ENCODE measurements at places on chromosomes 11 and 22.

DNA sequence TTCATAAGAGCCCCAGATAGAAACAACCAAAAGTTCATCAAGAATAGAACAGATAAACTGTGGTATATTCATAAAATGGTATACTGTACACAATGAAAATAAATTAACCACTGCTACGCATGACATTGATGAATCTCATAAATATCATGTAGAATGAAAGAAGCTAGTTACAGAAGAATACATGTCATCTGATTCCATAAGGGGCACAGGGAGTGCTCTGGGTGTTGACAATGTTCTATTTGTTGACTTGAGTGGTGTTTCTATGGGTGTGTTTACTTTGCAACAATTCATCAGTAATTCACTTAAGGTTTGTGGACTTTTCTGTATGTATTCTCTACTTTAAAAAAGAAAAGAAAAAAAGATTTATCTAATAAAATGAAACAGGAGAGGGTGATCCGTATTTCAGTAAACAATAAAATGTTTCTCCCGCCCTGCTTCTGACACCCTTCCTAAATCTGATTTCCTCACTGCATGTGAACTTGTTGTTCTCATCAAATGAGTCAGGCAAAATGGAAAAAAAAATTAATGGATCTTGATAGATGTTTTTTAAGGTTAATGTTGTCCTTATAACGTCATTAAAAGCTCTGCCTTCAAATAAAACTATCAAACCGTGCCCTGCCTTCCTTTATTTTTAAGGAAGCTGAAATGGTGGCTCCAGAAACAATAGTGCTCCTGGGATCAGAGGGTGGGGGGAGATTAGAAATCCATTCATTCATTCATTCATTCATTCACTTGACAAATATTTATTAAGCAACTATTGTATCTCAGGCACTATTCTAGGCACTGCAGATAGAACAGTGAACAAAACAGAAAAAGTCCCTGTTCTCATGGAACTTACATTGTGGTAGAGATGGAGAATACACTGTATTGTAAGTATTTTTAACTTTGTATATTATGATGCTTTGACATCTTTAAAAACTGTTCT lies 77.2 kb upstream of the CD44 start:
- no peak for DNase-seq

GRCh38 chr11:69278091-69278867 lies 15.7 kb upstream of the MYEOV start:
- no peak for DNase-seq

- DNase-seq = no peak
Measured at GRCh38 chr11:102683277-102683676, 22.3 kb downstream of the MMP27 start.

GRCh38 chr22:42927966-42928365 lies 70.9 kb upstream of the ARFGAP3 start:
- DNase-seq = no peak

DNA sequence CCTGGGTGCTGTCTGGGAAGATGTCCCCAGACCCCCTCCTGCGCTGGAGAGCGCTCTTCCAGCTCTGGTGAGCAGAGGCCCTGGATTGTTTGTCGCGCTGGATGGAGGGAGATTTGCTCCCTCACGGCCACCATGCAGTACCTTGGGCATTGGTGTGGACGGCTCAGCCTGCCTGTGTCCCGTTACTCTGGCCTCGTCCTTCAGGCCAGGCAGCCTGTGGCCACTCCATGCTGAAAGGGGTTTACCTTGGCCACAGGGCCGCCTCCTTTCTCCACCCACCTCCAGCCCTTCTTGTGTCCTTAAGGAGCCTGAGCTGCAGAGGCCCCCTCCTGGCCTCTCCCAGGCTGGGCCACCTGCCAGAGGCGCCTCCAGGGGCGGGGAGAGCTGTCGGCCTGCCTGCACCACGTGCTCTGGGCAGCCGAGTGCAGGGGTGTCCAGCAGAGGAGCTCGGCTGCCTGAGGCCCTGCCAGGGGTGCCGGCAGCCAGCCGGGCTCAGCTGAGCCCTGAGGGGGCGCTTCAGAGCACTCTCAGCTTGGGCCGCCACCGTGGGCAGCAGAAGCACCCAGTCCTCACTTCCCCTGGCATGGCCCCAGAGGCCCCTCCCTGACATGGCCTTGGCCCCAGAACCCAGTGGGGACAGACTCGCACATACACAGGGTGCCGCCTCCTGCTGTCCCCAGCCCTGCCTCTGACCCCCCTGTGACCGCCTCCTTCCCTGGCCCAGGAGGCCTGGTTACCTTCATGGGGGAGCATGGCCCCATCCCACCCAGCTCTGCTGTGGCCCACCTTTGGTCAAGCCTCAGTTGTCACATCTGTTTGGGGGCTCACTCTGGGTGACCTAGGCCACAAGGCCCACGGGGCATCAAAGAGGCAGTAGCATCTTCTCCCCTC lies 3.4 kb downstream of the CCND1 start:
- no peak for DNase-seq

- no peak for DNase-seq
Measured at GRCh38 chr22:48886604-48887393, 940.9 kb downstream of the BRD1 start.

GRCh38 chr11:12070446-12071267 lies 39.7 kb upstream of the MICAL2 start:
- no peak for DNase-seq

DNA sequence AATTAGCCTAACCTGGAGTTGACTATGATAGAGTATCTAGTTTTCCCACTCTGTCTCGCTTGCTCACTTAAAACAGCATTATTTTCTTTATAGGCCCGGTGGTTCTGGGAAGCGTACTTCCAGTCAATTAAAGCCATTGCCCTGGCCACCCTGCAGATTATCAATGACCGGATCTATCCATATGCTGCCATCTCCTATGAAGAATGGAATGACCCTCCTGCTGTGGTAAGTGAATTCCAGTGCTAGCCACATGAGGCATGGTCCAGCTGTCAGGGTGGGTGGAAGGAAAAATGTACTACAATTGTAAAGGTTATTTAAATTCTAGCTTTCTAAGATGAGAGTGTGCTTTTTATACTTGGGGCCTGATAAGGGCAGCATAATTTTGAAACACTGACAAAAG lies 76.0 kb downstream of the EXT2 start:
- no peak for DNase-seq

DNA sequence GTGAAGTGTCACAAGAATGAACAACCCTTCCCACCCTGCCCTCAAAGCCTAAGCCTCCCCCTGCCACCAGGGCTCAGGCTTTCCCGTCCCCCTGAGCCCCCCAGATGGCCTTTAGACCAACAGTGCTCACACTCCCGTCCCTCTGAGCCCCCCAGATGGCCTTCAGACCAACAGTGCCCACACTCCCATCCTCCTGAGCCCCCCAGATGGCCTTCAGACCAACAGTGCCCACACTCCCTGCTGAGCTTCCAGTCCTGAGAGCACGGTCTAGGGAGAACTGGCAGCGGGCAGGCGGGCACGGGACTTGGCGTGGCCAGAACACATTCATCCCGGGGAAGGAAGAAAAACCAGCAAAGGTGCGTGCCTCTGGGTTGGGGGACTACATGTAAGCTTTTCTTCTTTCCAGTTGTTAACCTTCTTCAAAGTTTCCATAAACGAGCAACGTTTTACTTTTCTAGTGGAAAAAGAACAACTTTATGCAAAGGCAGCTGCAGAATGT lies 2.5 kb downstream of the MRGPRG start:
- no peak for DNase-seq

GRCh38 chr11:12052676-12053605 lies 44.5 kb upstream of the DKK3 start:
- no peak for DNase-seq

DNA sequence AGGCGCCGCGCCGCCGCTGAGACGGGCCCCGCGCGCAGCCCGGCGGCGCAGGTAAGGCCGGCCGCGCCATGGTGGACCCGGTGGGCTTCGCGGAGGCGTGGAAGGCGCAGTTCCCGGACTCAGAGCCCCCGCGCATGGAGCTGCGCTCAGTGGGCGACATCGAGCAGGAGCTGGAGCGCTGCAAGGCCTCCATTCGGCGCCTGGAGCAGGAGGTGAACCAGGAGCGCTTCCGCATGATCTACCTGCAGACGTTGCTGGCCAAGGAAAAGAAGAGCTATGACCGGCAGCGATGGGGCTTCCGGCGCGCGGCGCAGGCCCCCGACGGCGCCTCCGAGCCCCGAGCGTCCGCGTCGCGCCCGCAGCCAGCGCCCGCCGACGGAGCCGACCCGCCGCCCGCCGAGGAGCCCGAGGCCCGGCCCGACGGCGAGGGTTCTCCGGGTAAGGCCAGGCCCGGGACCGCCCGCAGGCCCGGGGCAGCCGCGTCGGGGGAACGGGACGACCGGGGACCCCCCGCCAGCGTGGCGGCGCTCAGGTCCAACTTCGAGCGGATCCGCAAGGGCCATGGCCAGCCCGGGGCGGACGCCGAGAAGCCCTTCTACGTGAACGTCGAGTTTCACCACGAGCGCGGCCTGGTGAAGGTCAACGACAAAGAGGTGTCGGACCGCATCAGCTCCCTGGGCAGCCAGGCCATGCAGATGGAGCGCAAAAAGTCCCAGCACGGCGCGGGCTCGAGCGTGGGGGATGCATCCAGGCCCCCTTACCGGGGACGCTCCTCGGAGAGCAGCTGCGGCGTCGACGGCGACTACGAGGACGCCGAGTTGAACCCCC lies 798 bp downstream of the BCR start:
- no peak for DNase-seq

DNA sequence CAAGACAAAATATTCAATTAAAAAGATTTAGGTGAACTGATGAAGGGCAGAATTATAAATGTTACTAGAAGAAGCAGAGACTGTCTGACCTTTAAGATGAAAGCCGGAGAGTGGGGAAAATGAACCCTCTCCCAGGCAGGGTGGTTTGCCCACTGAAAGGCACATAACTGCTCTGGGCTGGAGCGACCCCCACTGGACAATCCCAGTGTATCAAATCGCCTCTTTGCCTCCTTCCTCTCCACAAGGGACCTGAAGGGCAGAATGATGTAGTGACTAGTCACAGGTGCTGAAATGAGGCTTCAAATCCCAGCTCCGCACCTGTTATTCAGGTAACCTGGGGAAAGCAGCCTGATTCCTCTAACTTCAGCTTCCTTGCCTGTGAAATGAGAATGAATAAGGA lies 69.0 kb downstream of the EFCAB6 start:
- DNase-seq = no peak

DNA sequence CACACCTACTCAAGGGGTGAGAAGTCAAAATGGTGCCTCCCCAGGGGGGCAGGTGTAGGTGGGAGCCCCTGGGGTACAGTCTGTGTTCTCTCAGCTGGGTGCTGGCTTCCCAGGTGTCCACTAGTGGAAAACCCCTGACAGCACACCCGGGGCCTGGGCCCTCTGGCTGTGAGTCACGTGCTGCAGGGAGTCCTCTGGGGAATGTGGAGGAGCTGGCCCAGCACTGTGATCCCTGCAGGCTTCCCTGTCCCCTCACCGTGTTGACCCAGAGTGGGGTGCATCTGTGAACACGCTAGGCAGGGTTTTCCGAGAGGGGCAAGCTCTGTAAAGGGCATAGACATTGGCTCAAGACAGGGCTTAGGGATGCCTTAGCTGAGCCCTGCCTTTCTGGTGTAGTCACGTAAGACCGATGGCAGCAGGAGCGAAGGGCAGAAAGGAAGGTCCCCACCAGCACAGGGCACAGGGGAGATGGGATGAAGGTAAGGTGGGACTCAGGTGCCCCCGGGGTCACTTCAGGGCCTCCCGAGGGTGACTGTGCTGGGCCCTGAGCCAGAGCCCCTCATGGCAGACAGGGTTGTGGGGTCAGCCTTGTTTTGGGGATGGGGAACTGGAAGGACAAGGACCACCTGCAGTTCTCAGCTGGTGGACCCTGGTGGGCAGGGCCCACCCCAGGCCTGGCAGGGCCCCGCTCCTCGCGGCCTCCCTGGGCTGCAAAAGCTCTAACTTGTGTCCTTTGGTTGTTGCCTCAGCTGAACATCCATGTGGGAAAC lies 14.1 kb downstream of the DERL3 start:
- no peak for DNase-seq

GRCh38 chr11:46617972-46618314 lies 590 bp downstream of the ATG13 start:
- DNase-seq = no peak

GRCh38 chr22:28462041-28462440 lies 217.6 kb downstream of the TTC28 start:
- DNase-seq = no peak

GRCh38 chr22:20546541-20546950 lies 39.1 kb downstream of the MED15 start:
- DNase-seq = no peak

DNA sequence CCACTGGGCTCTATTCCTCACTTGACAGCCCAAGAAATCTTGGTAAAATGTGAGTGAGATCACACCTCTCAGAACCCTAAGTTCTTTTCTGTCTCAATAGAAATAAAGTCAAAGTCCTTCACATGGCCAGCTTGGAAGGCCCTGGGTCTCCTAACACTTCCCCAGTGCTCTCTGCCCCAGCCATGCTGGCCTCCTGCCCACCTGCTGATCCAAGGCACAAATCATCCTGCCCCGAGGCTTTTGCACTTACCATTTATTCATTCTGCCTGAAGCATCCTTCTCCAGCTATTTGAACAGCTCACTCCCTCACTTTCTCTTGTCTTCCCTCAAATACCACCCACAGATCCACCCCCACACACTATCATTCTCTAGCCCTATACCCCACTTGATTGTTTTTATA lies 26.4 kb downstream of the ISX start:
- DNase-seq = no peak

GRCh38 chr11:105862736-105863367 lies 159.2 kb downstream of the MSANTD4 start:
- DNase-seq = no peak

- no peak for DNase-seq
Measured at GRCh38 chr11:122112470-122113365, 3.3 kb downstream of the BLID start.

GRCh38 chr11:64720640-64721358 lies 2.2 kb downstream of the NRXN2 start:
- DNase-seq = no peak

- DNase-seq = no peak
Measured at GRCh38 chr22:42272431-42272999, 2.1 kb upstream of the TCF20 start.

DNA sequence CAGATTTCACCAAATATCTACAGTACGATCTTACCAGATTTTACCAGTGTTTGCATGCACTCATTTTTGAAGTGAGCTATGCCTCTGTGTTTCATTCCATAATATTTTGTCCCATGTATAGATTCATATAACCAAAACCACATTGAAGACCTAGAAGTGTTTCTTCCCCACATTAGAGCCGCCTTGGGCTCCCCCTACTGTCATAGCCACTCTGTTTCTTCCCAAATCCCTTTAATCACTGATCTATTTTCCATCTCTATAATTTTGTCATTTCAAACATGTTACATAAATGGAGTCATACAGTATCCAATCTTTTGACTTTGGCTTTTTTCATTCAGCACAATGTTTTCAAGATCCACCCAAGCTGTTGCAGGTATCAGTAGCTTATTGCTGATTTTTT lies 12.7 kb downstream of the MRGPRX3 start:
- no peak for DNase-seq

- DNase-seq = no peak
Measured at GRCh38 chr11:85423316-85423715, 203.8 kb downstream of the DLG2 start.
